Retinal pigment epithelial cell (primary cell): ENCODE measurements at places on chromosomes 4 and X.

GRCh38 chrX:6225288-6225910 is 3.3 kb downstream of the NLGN4X start:
- DNase-seq: no peak

DNA sequence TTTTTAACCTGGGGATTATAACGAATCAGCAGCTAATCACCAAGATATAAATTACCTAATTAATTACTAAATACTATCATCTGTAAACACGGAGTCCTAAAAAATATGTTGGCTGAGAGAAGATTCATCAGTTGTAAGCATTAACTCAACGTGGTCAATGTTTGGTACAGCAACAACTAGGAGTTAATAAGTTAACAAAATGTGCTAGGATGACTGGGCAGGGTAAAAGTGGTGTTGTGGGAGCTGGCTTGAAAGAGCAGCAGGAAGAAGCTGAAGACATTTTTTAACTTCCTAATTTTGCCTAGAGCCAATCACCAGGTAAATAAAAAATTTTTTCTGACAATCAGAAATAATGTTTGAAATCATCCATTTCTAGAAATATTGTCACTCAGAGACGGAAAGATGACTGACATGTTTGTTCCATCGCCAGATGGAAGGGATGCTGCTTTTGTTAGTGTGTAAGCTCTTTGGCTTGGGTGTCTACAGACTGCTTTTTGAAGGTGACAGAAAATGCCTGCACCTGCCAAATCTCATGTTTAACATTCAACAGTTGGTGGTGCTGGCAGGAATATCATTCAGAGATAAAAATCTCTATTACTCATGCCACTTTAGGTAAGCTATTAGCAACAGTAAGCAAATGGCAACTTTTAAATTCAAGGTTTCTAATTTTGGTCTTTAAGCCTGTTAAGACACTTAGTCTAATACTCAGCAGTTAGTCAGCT is 1126.9 kb downstream of the STPG2 start:
- peak; percentile 2 for DNase-seq

DNA sequence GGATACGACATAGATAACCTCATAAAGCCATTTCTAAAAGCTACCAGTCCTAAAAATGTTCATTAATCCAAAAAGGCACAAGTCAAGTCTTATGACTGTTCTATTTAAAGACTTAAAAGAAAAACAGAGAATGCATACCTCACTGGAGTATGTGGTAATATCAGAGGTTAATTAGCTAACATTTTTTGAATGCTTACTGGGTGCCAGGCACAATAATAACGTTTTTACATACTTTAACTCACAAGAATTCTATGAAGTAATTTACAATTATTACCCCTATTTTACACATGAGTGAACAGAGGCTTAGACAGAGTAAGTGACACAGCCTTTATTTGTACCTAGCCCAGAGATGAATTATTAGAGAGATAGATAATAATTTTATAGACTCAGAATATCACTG is 207.5 kb downstream of the PDGFC start:
- DNase-seq: peak; percentile 94

- DNase-seq: no peak
These were observed 256.6 kb downstream of the IL1RAPL1 start for GRCh38 chrX:28843817-28844216.

- no peak for DNase-seq
These were observed 46.4 kb downstream of the GAB1 start for GRCh38 chr4:143383005-143383574.

- no peak for DNase-seq
These were observed 24.0 kb downstream of the CEP44 start for GRCh38 chr4:174307694-174308093.

DNA sequence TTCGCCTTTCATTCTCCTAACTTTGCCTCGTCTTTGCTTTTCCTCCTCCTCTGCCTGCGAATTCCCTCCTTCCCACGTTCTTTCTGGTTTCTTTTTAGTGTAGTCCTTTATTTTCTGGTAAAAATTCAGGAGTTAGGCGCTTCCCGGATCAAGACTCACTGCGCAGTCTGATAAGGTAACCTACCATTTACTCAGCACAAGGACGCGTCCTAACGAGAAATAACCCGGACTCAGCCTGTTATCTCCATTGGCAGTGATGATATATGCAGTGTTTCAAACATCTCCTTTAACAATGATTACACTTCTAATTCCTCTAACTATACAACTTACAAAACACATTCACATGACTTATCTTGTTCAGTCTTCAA is 357 bp upstream of the ETNPPL start:
- DNase-seq: no peak

DNA sequence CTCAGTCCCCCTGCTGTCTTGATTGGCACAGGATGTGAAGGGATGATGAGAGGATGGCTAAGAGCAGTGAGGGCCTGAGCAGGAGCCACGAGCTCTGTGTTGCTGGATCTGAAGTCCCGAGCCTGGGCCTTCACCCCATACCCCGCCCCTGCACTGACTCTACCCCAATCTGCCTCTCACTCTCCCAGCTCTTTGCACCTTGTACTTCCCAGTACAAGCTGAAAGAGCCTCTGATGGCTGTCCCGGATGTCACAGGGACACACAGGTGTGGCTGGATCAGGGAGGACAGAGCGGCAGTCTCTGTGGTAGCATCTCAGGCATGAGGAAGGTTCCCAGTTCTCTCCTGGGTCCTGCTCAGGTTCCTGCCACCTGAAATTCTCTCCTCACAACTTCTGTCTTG is 103.6 kb downstream of the CHIC2 start:
- no peak for DNase-seq

- DNase-seq: no peak
These were observed 109.6 kb downstream of the NHSL2 start for GRCh38 chrX:72020204-72020603.

GRCh38 chr4:87542734-87543312 is 13.6 kb upstream of the SPARCL1 start:
- DNase-seq: no peak

- no peak for DNase-seq
These were observed 1.4 kb downstream of the FGF13 start for GRCh38 chrX:138709886-138710791.

- peak; percentile 98 for DNase-seq
These were observed at the start of gene OCIAD1 for GRCh38 chr4:48830706-48831531. Gene OCIAD1 (plus strand): TSS chr4:48831088. CDS start chr4:48832625, 1,537 bp downstream.

GRCh38 chr4:57499786-57500185 is 389.6 kb upstream of the IGFBP7 start:
- DNase-seq: no peak

GRCh38 chrX:69243276-69243675 is 78.0 kb upstream of the PJA1 start:
- DNase-seq: no peak

- DNase-seq: no peak
These were observed 5.9 kb downstream of the ZFYVE28 start for GRCh38 chr4:2412534-2412884.

DNA sequence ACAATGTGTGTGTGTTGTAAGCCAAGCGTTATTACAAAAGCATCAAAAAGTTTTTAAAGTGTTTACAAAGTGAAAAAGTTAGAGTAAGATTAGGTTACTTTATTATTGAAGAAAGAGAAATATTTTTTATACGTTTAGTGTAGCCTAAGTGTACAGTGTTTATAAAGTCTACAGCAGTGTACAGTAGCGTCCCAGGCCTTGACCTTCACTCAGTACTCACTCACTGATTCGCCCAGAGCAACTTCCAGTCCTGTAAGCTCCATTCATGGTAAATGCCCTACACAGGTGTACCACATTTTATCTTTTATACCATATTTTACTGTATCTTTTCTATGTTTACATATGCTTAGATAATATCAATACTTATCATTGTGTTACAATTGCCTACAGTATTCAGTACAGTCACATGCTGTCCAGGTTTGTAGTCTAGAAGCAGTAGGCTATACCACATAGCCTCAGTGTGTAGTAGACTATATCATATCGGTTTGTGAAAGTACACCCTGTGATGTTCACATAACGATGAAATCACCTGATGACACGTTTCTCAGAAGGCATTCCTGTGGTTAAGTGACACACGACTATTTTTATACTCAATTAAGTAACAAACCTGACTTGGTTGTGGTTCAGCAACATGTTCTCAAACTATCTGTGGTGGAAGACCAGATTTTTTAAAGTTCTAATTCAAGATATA is 152.0 kb upstream of the EDNRA start:
- DNase-seq: no peak

DNA sequence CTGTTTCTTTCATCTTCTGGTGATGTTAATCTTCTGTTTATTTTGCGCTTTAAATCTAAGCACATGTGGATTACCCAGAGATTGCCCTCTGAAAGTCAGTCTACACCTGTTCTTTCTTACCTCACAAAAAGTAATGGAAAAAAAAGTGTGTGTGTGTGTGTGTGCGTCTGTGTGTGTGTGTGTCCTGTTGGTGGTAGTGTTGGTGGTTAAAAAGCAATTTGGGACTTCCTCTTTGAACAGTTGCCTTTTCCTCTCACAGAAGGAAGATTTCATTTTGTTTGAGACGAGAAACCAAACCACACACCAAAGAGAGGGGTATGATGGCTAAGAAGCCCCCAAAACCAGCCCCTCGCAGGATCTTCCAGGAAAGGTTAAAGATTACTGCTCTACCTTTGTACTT is at the start of gene STAP1:
Gene STAP1, plus strand, starts transcription at position 235 of the 400 bp plus-strand sequence. Its CDS starts 83 bp downstream, at position 318.
- DNase-seq: no peak

DNA sequence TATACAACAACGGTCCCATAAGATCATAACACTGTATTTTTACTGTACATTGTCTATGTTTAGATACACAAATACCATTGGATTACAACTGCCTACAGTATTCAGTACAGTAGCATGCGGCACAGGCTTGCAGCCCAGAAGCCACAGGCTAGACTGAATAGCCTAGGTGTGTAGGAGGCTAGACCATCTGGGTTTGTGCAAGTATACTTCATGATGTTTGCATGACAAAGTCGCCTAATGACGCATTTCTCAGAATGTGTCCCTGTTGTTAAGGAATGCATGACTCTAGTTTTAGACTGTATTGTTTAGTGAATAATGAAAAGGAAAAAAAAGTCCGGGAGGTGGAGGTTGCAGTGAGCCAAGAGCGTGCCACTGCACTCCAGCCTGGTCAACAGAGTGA is 56.5 kb upstream of the C4orf50 start:
- no peak for DNase-seq
